ENCODE measurements at places on chromosomes 4 and X. TPM values are rescaled to one million over a fixed set of nuclear protein-coding genes. Genes with fewer than 3 reads are reported as not detected.

SAT1 gene
- total RNA-seq = 639 TPM

GRCh38 chr4:106803083-106803482 is 233.0 kb downstream of the DKK2 start:
- H3K36me3 ChIP-seq = no peaks in the 10 kb centered on the region
- DNase-seq = no peak
- no peaks in the 10 kb centered on the region for H3K27me3 ChIP-seq
- H3K27ac ChIP-seq = no peak overlapping the region

PPP2R2C gene
- under 0.01 TPM for total RNA-seq

ZNF674 gene
- 3.1 TPM for total RNA-seq
